ENCODE measurements at places on chromosomes 1 and 21.
A peak's percentile ranks its signal among the peaks of the same experiment; 100 is the strongest.

DNA sequence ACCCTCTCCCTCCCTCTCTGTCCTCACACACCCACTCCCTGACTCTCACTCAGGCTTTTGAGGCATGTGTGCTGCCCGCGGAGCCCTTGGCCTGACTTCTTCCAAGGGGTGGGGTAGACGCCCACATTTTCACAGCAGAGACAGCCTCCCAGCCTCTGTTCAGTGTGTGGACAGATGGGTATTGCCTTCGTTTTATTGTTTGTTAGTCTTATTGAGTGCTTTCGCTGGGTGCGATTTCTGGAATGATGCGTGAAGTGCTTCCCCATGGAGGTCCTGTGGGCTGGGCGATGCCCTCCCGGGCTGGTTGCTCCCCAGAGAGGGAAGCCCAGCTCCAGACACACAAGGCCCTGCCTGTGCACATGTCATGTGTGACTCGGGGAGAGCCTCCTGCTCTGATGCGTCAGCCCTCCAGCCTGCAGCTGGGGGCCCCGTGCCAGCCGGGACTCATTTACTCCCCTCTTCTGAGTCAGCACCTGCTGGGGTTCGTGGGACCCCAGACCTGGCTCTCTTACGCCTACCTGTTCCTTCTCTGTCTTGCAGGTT lies 14.7 kb downstream of the PDXK start:
- DNase-seq: peak; percentile 38

DNA sequence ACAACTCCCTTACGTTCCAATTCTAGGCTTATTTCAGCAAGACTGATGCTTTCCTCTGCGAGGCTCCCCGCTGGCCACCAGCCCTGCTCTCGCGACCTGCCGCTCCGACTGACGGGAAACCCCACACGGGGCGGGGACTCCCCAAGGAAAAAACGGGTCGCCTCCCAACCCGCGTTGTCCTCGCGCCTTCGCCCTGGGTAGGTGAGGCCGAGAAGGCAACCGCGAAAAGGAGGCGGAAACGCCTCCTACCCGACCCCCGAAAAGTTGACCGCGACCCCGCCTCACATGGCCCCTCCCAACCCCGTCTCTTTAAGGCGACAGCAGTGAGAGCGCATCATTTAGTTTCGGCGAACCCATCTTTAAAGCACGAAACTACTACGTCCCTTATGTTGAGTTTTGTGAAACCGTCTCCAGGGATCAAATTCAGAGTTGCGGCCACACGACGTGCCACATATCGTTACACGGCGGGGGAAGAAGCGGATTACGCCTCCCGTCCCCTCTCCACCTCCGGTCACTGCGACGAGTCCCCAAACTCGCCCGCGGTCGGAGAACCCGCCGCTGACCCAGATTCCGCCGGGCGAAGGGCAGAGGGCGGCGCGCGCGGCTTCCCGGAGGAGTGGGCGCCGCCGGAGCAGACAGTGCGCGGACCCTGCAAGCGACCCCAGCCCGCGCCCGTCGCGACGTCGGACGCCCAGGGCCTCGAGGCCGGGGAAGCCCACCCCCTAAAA lies 1.2 kb downstream of the ANP32E start:
- DNase-seq: peak; percentile 79

DNA sequence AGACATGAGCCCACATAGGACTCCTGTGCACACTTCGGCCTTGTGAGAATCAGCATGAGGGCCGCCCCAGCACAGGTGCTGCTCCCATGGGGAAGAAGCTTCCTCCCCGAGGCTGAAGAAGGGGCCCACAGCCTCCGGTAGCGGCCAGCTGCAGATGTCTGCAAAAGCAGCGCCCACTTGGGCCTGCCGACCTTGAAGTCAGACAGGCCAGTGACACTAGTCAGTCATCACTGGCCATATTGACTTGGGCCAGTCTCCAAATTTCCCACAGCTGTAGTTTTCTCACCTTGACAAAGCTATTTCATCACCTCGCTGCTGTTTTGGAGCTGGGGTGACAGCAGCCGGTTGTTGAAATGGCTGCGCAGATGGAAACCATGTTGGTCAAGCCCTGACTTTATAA lies 83.0 kb downstream of the RIPK4 start:
- no peak for DNase-seq

DNA sequence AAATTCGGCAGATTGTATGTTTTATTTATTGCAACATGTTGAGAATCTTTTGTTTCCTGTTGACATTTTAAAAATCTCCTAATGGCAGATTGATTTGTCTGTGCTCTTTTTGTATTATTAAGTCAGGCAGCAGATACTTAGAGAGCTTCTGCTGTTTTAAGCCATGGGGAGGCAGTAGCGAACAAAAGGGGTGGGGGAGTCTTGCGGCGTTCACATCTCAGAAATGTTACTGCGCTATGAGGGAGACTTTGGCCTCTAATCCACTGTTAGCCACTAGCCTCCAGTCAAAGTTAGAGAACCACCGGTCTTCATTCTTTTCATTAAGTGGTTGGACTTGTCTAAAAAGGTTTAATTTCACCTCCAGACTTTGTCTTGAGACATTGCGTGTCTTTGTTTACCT lies 93.6 kb downstream of the DYRK1A start:
- DNase-seq: no peak

GRCh38 chr1:172699111-172699510 lies 40.2 kb downstream of the FASLG start:
- DNase-seq: peak; percentile 35

- peak; percentile 82 for DNase-seq
Measured at GRCh38 chr1:148362626-148363438, 120.3 kb downstream of the PPIAL4G start.

DNA sequence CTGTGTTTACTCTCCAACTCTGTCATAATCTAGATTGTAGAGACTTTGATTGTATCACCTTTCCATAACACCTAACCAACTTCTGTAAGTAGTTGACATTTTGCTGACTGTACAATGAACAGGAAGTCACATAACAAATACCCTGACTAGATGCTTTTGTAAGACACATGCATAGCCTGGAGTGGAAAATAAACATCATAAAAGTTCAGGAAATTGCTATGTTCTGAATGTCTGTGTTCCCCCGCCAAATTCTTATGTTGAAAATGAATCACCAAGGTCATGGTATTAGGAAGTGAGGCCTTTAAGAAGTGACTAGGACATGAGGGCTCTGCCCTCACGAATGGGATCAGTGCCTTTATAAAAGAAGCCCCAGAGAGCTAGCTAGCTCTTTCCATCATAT lies 40.4 kb upstream of the ZSWIM5 start:
- DNase-seq: peak; percentile 38

DNA sequence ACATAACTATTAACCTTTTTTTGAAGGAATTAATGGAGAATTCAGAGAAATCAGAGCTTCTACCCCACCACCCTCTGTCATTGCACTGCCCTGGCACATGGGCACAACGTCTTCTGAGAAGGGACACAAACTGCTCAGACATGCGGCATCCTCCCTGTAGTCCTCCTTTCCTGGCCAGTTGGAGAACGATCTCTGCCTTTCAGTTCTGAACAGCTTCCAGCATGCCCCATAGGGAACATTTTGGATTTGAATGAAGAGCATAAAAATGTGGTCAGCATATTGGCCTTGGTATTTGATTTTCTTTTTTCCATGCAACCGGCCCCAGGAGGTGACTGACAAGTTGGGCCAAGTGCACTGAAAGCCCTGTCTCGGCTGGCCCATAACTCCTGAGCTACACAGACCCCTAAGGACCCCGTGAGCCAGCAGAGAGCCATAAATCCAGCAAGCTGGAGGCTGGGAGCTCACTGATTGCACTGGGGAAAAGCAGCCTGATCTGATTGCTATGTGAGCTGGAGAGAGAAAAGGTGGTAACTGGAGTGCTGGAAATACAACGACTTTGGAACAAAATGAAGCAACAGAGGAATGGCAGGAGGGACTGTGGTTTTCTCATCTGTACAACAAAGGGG lies 10.9 kb upstream of the BLACAT1 start:
- DNase-seq: no peak

DNA sequence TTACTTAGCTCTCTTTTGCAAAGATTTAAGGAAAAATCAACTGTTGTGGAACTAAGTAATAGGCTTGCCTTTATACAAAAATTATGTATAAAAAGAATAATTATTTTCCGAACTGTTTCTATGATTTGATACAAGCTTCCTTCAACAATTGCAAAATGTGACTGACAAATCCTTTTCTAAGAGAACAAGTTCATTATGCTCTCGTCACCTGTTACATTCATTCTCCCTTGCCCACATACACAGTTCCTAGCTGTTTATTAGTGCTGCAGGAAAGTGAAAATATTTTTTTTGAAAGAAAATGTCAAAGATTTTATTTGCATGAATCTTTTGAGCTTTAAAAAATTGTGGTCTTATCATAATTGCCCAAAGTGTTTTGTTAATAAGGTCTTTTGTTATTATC lies 466.2 kb downstream of the USP25 start:
- no peak for DNase-seq

GRCh38 chr1:116147972-116148371 lies 36.8 kb downstream of the MAB21L3 start:
- no peak for DNase-seq

DNA sequence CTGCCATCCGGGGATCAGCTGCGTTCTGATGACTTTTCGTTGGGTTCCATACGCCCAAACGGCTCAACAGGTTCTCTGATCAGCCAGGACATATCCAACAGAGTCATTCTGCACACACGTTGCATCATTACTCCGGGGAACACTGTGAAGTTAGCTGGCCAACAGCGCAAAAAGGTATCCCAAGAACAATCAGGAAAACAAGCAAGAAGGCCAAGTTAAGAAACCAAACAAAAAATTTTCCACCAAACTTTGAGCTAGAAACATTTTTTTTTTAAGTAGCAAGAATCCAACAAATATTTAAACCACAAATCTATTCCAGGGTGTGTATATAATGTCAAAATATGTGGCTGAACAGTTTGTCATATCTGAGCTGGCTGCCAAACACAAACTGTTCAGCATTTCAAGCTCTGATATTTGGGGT lies 29.2 kb downstream of the NID1 start:
- DNase-seq: no peak

GRCh38 chr1:35210321-35211119 lies 17.6 kb upstream of the SFPQ start:
- DNase-seq: no peak

GRCh38 chr1:186418503-186418902 lies 42.4 kb downstream of the PDC start:
- DNase-seq: no peak

- DNase-seq: peak; percentile 87
Measured at GRCh38 chr1:207309745-207310273, 11.7 kb upstream of the CD55 start.
